ENCODE measurements at places on chromosomes 6 and 20.

DNA sequence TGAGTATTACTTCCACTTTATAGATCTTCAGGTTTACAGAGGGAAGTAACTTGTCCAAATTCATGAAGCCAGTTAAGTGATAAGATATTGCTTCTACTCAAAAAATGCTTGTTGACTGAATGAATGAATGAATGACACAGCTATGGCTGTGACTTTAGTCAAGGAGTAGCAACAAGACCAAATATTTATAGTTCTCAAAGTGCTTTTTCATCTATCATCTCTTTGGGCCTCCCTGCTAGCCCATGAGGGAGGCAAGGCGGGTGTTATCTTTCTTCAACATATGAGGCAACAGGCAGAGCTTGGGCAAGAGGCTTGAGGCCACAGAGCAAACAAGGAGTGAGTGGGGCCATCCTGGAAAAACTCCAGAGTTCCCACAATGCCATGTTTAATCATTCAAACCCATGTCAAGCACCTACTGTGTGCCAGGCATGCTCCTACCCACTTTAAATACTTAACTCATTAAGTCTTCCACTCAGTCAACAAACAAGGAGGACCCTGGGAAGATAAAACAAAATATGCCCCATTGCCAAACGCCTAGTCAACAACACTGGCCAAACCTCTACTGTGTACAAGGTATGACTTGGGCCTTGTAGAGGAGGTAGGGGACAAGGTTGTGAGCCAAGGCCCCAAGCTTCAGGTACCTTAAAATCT, 15.9 kb downstream of the BCL2L1 start:
- DNase-seq: no peak

GRCh38 chr6:156557251-156557910, 219.8 kb upstream of the ARID1B start:
- no peak for DNase-seq

GRCh38 chr6:39849764-39850163, 57.6 kb downstream of the DAAM2 start:
- no peak for DNase-seq

DNA sequence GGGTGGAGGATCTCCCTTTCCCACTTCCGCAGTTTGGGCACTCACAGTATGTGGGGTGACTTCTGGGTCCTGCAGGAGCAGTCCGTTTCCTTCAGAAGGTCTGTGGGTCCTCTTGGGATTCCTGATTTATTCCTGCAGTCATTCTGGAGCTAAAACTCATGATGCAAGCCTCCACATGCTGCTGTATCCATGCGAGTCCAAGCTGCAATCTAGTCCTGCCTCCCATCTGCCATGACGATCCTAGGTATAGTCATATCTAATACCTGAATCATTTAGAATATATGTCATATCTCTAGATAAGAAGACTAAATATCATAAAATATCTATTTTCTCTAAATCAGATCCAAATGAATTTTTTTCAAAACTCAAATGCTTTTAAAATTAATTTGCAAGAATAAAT, 103.4 kb upstream of the AHI1 start:
- DNase-seq: no peak

GRCh38 chr20:20304942-20305341, 63.0 kb upstream of the INSM1 start:
- no peak for DNase-seq

- no peak for DNase-seq
Observed at GRCh38 chr6:41657131-41658094, 19.1 kb downstream of the MDFI start.

DNA sequence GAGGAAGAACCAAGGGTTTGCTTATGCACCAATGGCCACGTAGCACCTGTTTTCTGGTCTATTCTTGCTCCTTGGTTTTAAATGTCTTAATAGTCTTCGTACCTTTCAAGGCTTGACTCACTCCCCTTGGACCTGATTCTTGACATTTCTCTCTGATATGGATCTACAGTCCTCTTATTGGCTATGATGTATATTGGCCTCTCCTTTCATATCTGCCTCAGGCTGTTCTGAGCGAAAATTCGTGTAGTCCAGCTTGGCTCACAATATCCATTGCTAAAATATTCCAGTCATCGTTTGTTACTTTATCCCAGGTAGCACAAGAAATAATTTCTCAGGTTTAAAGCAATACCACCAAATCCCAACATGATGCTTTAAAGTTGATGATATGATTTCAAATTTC, 59.6 kb downstream of the MYB start:
- DNase-seq: no peak

DNA sequence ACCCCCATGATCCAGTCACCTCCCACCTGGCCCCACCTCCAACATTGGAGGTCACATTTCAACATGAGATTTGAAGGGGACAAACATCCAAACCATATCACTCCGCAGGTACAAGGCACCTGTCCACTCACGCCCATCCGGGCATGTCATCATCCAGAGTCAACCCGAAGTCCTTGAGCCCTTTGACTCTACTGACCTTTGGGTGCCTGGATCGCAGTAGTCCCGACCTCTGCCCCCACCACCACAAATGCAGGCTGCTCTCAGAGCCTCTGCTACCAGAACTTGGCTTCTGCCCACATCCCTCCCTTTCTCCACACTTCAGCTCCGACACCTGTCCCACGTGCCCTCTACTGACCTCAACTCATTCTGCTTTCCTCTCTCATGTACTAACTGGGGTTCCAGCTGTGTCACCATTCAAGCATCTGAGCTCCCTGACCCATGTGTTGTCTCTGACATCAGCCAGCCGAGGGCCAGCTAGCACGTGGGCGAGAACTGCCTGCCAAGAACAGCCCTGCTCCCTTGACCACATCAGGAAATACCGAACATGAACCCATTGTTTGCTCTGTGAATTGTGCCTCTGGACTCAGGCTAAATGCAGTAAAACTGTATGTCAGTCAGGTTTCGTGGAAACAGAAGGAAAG, 498.3 kb upstream of the SULF2 start:
- no peak for DNase-seq

DNA sequence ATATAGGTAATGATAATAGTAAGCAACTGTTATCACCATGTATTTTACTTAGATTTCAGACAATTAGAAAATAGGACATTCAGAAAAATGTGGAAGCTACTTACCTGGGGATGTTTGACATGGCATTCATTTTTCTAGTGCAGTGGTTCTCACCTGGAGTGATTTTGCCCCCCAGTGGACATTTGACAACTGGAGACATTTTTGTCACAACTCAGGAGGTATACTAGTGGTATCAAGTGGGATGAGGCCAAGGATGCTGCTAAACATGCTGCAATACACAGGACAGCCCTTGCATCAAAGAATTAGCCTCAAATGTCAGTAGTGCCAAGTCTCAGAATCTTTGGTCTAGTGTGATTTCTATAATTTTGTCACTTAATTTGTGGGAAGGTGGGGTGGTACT, 36.1 kb downstream of the NUS1 start:
- no peak for DNase-seq

GRCh38 chr20:3727401-3728021, 5.0 kb upstream of the HSPA12B start:
- no peak for DNase-seq

DNA sequence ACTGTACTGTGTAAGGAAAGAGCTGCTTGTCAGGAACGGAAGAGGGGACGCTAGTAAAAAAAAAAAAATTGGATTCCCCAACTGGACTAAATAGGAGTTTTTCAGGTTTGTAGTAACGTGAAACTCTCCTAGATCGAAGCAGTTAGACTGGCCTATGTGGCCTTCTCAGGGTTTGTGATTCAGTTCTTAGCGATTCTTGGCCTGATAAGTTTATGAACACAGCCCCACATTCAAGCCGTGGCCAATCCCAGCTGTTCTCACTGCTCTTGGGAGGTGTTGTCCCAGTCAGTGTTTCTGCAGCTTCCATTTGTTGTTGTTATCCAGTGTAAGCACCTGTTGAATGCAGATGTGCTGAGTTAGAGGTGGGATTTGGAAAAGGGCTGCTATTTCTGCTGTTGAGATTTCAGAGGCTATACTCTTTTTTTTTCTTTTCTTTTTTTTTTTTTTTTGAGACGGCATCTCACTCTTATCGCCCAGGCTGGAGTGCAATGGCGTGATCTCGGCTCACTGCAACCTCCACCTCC, 29.7 kb downstream of the TAF8 start:
- DNase-seq: no peak

DNA sequence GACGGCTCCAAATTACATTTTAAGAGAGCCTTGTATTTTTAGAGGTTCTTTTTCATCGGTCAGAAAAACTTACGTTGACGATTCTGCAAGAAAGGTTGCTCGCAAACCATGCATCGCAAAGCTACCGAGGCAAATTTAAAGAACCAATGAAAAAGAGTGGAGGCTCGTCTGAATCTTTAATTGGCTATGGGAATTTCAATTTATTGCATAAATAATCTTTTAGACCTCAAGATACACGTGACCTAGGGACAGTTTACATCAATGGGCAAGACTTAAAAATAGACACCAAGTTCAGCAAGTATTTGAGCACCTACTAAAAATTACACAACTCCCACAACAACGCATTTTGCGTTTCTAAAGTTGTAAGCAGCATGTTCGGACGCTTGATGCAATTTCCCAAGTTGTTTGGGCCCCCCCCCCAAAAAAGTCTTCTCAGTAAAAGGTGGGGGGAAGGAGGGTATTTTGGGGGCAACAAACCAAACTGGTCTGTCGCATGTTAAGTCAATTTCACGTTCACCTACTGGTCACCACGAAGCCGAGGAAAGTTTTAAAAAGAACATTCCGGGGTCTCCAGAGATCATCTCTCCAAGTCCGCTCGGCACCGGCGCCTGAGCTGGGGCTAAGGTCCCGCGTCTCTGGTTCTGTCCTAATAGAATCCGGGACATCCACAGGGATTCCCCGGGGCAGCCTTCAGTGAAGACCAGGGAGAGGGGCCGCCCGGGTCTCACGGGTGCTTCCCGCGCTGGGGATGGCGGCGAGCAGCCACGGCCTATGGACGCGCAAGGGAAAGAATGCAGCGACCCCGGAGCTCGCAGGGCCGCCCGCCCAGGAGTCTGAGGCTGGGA, 851 bp downstream of the SNX5 start:
- DNase-seq: no peak

DNA sequence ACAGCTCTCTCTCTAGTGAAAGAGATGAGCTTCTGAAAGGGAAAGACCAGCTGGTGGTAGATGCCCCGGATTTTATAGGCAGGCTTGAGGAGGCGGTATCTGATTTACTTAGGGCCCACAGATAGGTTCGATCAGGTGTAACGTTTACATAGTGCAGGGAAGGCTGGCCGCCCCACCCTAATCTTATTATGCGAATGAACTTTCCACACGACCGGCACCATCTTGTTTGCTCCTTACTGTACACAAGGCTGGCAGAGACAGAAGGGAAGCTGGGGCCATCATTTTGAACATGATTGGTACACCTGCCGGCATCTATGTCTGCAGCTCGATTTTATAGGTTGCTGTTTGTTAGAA, 212.0 kb upstream of the JARID2 start:
- no peak for DNase-seq

GRCh38 chr6:127554435-127555006, 22.5 kb upstream of the C6orf58 start:
- DNase-seq: no peak

DNA sequence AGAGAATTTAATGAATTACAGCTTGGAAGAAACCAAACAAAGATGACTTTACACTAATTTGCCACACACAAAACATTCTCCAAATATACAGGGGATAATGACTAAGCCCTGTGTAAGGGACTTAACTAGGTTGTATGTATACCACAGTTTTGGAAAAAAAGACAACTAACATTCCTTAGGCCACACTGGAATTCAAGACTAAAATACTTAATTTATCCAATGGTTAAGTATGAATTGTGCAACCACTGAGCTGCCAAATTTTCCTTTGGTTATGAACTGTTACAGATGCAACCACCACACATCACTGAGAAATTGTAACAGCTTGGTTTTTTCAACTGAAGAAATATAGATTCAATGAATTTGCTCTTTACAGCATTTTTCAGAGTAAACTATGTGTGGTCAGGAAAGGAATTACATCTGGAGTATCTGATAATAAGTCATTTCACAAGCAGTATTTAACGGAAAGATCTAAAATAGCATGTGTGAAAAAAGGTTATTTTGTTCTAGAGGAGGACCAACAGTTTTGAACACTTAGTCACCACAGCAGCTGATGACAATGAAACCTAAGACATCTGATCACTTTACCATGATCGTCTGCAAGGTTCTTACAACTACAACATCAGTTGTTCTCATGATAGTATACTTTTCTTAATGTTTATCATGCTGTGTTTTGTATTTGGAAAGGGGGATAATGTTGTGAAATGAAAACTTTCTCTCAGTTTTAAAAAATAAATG, 318.8 kb downstream of the BCKDHB start:
- DNase-seq: no peak

- DNase-seq: no peak
Observed at GRCh38 chr6:51711876-51712275, 375.5 kb downstream of the PKHD1 start.

- no peak for DNase-seq
Observed at GRCh38 chr20:3794701-3795420, 1.2 kb upstream of the CDC25B start.

DNA sequence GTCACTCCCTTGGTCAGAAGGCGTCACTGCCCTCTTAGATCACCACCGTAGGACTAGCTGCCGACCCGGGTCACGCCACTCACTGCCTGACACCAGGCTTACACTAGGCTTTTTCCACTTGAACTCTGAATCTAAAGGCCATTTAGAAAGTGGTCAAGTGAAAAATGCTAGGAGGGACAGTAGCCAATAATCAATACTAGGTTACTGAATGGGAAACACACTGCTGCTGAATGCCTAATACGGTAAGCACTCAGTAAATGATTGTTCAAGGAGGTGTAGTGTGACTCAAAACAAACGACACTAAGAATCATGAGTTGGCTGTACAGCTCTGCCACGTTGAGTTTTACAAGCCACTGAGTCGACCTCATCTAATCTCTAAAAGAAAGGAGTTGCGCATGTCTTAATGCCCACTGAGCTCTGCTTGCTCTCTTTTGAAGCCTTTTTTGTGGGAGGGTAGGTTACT, 760 bp upstream of the IBTK start:
- no peak for DNase-seq

DNA sequence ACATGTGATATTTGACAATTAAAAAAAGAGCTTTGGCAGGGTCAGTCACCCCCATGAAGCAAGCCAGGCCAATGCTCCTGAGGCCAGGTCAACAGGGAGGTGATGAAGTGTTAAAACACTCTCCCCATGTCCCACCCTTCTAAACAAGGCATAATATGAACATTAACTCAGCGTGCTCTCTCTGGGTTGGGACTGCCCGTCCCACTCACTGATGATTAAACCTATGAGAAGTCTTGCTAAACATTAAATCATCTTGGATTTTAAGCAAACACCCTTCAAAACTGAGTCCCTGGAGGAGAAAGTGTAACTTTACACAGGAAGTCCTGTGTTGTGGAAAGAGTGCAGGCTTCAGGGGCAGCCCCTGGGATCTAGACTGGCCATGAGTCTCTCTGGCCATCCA, 558.5 kb downstream of the CD83 start:
- no peak for DNase-seq

DNA sequence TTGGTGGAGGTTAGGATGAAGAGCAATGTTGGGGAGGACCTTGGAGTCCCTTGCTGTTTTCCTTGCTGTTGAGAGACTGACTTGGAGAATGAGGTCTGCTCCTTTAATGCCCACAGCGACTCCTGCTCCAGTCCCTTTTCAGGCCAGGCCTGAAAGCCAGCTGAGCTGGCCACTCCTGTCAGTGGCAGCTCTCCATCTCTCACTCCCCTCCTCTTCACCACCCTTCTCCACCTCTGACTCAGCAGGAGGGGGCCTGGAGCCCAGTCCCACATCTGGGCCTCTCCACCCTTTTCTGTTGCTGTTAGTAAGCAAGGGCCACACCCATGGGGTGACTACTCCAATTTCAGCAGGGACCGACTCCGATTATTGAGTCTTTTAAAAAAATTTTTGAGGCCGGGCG, 2.2 kb downstream of the SNX21 start:
- no peak for DNase-seq

All from D721Med (cell line).